ENCODE measurements at places on chromosomes 5 and 9.

DNA sequence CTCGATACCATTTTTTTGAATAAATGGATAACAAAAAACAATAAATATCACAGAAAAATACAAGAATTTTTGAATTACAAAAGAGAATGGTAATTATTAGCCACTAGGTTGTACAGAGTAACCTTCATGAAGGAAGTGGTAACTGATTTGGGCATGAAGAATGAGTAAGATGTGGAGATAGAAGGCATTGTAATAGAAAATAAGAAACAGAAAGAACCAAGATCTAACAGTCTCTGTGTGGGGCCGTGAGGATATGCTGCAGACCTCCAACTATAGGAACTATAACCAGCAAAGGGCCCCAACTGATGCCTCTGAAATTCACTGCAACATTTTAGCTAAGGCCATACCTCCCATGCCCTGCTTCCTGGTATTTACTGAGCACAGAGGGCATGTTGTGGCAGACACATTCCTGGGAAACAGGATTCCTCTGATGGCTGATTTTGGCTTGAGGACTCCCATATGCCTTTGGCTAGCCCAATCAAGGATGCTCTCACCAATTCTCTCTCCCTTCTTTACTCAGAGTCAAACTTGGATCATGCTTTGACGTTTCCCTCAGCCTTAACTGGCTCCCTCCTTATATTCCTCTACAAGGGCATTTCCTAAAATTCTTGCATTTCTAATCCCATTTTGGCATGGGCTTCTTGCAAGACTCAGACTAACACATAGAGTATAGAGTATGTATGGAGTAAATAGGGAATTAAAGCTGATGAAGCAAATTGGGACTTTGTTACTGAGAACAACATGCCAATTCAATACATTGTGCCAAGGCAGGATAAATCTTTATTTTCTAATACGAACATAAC lies 208.9 kb downstream of the PDE4D start:
- no peak for DNase-seq

DNA sequence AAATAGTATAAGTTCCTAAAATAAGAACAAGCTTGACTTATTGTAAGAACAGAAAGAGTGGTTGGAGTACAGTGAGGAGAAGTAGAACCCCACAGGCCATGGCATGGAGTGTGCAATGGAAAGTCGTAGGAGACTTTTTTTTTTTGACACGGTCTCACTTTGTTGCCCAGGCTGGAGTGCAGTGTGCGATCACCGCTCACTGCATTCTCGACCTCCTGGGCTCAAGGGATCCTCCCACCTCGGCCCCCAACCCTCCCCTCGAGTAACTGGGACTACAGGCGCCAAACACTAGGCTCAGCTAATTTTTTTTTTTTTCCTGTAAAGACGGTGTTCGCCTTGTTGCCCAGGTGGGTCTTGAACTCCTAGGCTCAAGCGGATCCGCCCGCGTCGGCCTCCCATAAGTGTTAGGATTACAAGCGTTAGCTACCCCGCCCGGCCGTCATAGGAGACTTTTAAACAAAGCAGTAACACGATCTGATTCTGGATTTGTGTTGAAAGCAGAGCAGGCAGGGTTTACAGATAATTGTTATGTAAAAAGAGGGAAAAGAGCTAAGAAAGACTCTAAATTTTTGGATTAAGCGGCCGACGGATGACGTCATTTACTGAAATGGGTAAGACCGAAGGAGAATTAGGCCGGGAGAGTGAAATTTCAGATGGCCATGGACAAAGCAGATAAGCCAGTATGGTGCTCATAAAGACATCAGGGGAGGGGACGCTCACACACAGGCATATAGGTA lies 752 bp downstream of the TSTD2 start:
- no peak for DNase-seq

DNA sequence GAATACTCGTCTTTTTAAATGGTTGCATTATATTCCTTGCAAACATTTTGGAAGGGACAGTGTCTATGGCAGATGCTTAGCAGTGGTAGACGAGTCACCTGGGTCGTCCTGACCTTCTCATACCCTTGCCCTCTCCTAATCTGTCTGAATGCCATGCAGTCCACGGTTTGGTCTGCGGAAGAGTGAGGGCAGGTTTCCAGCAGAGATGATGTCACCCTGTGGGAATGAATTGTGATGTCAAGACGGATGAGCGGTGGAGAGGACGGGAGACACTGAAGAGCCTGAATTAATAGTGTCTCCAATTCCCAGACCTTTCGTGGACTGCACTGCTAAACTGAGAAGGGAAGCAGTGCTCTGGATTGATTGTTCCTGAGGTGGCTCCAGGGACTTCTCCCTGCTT lies 329.0 kb upstream of the PANK3 start:
- DNase-seq, result no peak

DNA sequence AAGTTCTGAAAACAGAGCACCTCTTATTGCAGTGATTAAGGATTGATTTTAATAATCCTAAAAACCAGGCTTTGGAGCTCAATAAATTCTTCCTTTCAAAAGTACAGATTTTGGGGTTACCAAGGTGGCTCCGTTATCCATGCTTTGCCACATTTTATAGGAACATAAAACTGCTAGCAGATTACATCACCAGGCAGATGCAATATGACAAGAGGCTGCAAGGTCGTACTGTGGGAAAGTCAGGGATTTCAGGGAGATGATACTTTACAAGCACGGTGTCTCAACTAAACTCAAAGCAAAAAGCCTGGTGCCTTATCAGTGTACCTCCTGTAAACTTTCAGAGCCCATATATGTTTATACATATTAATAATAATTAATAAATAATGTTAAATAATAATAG lies 28.6 kb downstream of the ADAMTSL1 start:
- DNase-seq, result no peak

GRCh38 chr5:59584858-59585846 lies 308.4 kb downstream of the PDE4D start:
- DNase-seq, result no peak

DNA sequence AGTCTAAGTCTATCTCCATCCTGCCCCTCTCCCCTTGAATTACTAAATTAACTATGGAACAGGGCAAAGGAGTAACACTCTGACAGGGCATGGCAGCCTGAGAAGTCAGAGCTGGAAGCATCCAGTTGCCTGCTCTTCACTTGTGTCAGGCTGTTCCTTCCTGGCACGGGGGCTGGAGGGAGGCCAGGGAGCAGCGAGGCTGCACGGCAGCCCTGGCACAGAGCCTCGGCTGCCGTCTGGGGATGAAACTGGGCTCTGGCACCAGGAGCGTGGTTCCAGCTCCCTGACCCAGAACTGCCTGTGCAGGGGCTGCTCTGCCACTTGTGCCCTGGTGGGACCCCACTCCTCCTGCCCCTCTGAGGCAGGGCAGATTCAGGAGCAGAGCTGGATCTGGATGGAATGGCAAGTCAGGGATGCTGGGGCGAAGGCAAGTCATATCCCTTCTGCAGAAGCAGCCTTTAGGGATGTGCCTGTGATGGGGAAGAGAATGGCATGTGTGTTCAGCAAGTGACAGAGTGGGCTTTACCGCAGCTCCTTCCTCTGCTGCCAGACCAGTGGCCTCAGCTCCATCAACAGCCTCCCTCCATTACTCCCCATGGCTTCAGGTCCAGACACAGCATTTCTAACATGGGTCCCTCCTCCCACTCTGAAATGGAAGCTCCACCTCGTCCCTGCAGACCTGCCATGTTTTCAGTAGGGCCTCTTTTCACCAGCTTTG lies 42.2 kb upstream of the PDE8B start:
- DNase-seq, result no peak

DNA sequence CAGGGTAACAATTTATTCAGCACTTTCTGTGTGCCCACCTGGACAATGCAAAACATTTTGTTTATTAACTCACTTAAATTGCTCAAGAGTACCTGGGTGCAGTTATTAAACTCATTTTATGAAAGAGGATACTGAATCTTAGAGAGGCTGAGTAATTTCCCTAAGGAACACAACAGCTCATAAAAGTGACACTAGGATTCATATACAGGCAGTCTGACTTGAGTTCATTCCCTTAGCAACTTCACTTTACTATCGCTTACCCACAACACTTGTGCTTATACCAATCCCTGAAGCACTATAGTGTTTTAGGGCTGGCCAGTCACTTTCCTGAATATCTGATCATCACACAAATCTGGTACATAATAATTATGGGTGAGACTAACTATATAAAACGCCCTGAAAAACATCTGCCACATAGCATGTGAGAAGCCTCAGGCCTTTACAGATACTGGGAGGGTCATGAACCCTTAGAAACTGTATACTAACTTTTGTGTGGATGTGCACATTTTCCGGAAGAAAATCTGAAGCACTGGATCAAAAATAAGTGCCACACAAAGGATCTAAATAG lies 11.3 kb downstream of the TRPM6 start:
- no peak for DNase-seq

DNA sequence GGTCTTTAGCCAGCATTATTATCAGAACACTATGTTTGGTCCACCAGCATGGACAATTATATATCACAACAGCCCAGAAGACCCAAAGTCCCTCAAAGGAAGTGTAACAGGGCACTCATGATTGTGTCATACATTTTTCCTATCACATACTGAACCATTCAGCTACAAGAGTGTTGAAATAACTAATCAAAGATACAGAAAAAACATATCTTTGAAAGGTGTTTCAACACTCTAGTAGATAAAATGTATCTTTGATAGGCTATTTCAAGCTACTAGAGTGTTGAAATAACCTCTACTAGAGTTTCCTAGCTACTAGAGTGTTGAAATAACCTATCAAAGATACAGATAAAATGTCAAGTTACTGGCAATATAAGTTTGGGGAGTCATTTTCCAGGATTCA lies 545.0 kb downstream of the PRR16 start:
- DNase-seq, result no peak

GRCh38 chr5:73344835-73345234 lies 103.7 kb downstream of the FOXD1 start:
- DNase-seq, result no peak

- no peak for DNase-seq
Observed at GRCh38 chr9:31445960-31446359, 938.5 kb upstream of the ACO1 start.

- no peak for DNase-seq
Observed at GRCh38 chr5:58185397-58185796, 274.5 kb downstream of the PLK2 start.

GRCh38 chr5:69224520-69224919 lies 10.2 kb upstream of the CDK7 start:
- no peak for DNase-seq

GRCh38 chr5:137403869-137404268 lies 95.3 kb downstream of the SPOCK1 start:
- DNase-seq, result no peak

GRCh38 chr5:133610489-133611356 lies 1.6 kb downstream of the FSTL4 start:
- DNase-seq, result no peak

- no peak for DNase-seq
Observed at GRCh38 chr5:145072889-145073288, 762.3 kb downstream of the PRELID2 start.

- DNase-seq, result no peak
Observed at GRCh38 chr9:6348766-6349165, 20.6 kb downstream of the TPD52L3 start.

DNA sequence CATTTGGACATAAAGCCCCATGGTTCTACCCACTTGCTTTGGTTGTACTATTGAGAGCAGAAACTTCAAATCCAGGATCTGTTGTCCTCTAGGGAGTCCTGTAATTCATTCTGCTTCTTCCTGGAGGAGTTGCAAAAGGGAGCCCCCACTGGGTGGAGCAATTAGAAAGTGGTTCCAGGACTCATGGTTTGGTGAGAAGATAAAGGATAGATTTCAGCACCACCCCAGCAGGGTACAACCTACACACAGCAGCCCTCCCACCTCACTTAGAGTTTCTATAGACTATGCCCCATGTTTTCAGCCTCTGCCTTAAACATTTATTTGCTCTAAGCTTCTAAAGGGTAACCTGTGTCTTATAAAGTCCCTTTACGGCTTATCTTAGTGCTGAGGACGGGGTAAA lies 112.6 kb upstream of the ARRDC3 start:
- DNase-seq, result no peak

DNA sequence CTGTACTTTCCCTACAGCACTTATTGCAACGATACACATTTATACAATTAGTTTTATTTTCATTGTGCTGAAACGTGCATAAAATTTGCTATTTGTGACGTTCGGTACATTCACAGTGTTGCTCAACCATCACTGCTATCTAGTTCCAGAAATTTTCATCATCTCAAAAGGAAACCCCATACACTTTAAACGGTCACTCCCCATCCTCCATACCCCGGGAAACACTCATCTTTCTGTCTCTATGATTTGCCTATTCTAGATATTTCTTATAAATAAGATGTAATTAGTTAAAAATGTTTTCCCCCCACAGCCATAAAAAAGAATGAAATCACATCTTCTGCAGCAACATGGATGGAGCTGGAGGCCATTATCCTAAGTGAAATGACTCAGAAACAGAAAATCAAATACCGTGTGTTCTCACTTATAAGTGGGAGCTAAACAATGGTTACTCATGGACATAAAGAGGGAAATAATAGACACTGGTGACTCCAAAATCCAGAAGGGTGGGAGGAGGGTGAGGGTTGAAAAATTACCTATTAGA lies 40.2 kb upstream of the TEX48 start:
- DNase-seq, result no peak

DNA sequence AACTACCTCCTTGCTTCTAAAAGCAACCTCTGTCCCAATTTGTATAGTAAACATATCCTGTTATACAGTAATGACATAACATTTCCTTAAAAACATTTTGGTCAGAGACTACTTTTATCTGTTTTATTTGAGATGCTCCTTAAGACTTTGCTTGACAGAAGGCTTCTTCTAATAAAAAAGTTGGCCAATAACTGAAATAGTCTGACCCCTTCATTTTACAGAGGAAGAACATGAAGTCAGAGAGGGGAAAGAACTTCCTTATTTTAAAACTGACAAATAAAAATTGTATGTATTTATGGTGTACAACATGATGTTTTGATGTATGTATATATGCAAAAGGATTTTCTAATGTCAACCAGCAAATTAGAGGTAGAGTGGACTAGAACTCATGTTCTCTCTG lies 35.8 kb upstream of the SPARC start:
- DNase-seq, result no peak

GRCh38 chr5:102411-103043 lies 10.6 kb downstream of the PLEKHG4B start:
- no peak for DNase-seq

DNA sequence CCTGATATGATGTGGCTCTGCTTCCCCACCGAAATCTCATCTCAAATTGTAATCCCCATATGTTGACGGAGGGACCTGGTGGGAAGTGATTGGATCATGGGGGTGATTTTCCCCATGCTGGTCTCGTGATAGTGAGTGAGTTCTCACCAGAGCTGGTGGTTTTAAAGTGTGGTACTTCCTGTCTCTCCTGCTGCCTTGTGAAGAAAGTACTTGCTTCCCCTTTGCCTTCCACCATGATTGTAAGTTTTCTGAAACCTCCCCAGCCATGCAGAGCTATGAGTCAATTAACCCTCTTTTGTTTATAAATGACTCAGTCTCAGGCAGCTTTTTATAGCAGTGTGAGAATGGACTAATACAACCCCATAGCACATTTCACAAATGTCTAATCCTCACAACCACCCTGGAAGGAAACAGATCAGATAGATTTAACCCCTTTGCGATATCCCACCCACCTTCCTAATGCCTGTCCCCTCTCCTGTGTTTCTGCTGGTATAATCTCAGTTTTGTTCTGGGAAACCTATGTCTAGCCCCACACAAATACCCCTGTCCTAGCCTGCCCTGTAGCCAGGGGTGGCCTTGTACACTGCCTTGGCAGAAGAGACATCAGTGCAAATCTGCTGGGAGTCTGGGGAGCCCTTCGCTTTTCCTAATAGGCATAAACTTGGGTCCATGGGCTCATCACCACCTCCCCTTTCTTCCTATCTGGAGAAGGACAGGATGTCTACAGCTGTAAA lies 157.0 kb upstream of the RAI14 start:
- no peak for DNase-seq

Measured in activated CD4-positive, CD25-positive, alpha-beta regulatory T cell (primary cell).